Stimulated activated CD8-positive, alpha-beta memory T cell treated with anti-CD3 and anti-CD28 coated beads, Interleukin-4, amount 100 ng/mL, for 48 hours (primary cell): ENCODE measurements at places on chromosomes 1 and 21.

- no peak for DNase-seq
Measured at GRCh38 chr1:223737342-223737741, 25.0 kb downstream of the CAPN2 start.

GRCh38 chr1:186900539-186901237 is 71.9 kb downstream of the PLA2G4A start:
- DNase-seq: no peak

- DNase-seq: no peak
Measured at GRCh38 chr1:65063025-65063424, 85.0 kb upstream of the AK4 start.

DNA sequence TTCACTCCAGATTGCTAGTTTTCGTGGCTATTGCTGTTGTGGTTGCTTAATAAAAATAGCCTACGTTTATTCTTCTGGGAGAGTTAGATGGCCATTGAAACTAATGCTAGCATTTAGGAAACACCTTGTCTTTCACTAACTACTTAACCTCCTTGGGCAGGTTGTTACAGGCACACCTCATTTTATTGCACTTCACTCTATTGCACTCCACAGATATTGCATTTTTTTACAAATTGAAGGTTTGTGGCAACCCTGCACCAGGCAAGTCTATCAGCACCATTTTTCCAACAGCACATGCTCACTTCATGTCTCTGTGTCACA is 11.3 kb upstream of the MARK1 start:
- no peak for DNase-seq

DNA sequence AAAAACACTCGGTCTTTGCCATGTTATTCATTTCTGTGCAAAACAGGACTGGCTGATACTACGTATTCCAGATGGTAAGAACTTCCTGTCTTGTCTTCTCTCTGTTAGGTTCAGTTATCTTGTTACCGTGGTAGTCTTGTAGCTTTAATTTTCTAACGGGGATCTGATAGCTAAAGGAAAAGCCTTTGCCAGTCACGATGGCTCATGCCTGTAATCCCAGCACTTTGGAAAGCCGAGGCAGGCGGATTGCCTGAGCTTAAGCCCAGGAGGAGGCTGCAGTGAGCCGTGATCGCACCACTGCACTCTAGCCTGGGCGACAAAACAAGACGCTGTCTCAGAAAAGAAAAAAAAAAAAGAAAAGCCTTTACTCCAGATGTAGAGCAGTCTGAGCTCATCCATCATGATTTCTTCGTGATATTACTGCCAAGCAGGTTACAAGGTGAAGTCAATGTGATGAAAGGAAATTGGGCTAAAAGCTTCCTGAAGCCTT is 11.1 kb upstream of the MSTO1 start:
- DNase-seq: no peak

GRCh38 chr21:38741092-38741949 is 64.4 kb upstream of the ETS2 start:
- no peak for DNase-seq

- no peak for DNase-seq
Measured at GRCh38 chr1:221612047-221612777, 129.7 kb downstream of the DUSP10 start.

DNA sequence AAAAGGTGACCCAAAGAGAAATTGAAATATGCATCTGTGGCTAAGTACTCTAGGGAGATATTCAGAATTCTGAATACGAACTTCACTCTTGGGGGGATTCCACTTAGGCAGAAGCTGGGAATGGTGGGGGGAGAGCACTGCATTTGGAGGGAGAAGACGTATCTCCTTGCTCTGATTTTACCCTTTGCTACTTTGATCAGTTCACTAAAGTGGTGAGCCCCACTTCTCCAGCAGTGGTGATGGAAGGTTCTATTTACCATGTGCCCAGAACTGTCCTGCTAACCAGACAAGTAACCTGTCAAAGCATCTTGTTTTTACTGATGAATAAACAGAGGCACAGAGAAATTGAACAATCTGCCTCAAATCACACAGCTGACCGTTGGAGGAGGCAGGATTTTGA is 483.4 kb downstream of the SIPA1L2 start:
- no peak for DNase-seq

DNA sequence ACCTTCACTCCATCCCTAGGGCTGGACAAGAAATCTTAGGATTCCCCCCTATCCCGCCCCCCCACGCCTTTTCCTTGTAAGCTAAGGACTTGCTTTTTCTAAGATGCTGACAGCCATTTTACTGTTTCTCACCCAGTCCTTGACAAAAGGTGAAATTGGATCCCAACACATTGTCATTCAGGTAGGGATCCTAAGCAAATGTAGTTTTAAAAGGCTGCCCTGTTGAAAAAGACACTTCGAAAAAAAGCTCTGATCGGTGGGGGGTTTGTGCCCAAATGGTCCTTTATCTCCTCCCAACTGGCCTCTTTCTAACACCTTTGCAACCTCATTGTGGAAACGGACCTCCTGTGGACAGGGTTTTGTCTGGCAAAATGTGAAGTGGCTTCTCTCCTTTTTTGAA is 2.9 kb downstream of the CACHD1 start:
- DNase-seq: no peak

DNA sequence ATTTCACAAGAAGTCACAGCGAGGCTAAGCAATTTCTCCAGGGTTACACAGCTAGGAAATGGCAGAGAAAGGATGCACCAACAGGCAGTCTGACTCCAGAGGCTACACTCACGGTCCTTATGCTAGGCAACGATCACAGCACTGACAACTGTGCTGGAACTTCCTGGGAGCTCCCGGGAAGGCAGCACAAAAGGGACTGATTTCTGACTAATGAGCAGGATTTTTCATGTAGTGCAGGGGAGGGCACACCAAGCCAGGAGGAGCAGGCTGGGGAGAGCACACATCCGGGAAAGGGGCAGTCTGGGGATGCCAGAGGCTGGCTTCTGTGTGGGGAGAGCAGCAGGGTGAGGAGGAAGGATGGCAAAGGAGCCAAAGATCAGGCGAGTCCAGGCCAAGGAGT is 486.7 kb downstream of the OMA1 start:
- no peak for DNase-seq

- no peak for DNase-seq
Measured at GRCh38 chr21:39927304-39927886, 60.2 kb downstream of the PCP4 start.

GRCh38 chr1:115364780-115365155 is 26.7 kb upstream of the NGF start:
- DNase-seq: no peak

GRCh38 chr1:207048041-207048440 is 3.0 kb downstream of the YOD1 start:
- DNase-seq: no peak

DNA sequence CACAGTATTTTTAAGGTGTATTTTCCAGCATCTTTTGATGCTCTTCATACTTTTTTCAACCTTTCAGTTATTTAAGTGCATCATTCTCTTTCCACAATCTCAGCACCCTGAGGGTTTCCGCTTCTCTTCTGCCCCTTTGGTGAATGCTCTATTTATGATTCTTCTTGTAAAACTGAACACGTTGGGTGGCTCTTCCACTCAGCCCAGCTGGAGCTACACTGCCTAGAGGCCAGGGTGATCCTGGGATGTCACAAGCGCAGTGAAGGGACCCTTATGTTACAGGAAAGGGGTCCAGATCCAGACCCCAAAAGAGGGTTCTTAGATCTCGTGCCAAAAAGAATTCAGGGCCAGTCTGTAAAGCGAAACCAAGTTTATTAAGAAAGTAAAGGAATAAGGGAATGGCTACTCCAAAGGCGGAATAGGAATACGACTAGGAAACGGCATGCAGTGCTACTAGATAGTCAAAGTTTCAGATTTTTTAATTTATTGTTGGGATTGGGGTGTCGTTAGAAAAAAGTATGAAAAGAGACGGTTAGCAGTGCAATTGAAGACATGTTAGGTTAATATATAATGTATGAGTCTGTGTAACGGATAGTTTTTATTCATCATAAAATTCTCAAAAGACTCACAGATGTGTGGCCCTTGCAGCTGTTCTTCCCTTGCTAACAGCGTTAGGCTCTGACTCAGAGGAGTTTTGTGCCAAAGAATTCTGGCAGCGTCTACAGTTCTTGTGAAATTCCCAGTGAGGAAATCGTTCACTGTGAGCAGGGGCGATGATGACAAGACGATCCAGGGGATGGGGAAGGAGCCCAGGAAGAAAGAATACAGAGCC is 14.4 kb upstream of the ERVH48-1 start:
- no peak for DNase-seq

DNA sequence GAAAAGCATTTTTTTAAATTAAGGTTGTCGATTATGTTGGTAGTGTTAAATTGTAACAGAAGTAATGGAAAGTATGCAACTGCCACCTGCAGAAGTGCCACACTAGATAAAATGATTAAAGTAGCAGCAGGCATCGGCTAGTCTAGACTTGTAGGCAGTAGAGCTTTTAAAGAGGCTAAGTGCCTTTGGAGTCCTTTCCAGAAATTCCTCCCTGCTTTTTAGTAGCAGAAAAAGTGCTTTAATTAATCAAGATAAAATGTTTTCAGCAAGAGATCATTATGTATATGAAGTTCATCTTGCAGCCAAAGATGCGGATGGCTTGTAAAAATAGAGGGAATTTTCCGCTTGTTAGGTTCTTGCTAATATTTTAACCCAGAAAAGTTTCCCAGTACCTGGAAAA is 87.1 kb upstream of the LRRC8D start:
- no peak for DNase-seq

DNA sequence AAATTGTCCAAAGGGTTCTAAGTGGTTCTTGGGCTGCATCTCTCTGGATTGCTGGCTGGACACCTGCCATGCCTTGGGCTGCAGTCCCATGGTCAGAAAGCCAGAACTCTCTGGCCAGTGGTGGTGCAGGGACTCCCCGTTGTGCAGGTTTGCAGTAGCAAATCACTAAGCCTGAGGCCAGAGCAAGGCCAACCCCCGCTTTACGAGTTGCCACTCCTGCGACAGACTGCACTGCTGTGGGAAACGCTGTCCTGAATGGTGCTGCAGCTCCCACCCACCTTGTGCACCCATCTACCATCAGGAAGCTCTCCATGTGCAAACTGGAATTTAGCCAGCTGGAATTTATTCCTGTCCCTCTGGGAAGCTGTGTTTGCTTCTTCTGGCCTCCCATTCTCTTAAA is 45.7 kb downstream of the LHX4 start:
- no peak for DNase-seq

DNA sequence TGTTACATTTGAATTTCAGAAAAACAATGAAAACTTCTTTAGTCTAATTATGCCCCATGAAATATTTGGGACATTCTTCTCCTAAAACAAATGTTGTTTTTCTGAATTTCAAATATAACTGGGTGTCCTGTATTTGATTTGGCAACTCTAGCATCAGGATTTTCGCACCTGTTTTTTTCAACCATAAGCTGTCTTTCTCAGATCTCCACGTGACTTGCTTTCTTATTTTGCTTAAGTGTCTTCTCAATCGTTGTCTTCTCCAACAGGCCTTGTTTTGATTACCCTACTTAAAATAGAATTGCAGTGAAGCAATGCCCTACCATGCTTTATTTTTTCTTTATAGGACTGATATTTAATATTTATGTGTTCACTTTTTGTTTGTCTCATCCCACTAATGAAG is 752.8 kb upstream of the RGS18 start:
- no peak for DNase-seq

DNA sequence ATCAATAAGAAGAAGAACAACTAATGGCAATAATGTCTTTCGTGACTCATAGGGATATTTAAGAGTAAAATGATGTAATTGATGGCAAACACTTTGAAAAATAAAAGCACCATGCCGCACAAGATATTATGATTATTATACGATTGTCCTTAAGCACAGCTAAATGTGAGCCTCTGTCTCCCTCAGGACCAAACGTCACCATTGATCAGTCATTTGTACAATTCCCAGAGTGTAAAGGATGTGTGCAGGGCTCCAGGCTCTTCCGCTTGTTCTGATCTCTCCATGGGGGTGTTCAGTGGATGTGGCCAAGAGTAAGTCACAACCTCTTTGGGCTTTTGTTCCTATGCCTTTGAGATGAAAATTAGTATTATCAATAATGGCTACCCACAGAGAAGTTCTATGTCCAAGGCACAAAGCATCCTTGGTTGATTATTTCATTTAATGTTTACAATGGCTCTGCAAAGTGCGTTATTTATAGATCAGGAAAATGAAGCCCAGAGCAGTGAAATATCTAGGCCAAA is 17.7 kb upstream of the C1orf87 start:
- DNase-seq: no peak

- DNase-seq: no peak
Measured at GRCh38 chr1:4794020-4794780, 139.8 kb downstream of the AJAP1 start.

GRCh38 chr1:159505676-159506075 is 30.1 kb downstream of the OR10J5 start:
- no peak for DNase-seq

DNA sequence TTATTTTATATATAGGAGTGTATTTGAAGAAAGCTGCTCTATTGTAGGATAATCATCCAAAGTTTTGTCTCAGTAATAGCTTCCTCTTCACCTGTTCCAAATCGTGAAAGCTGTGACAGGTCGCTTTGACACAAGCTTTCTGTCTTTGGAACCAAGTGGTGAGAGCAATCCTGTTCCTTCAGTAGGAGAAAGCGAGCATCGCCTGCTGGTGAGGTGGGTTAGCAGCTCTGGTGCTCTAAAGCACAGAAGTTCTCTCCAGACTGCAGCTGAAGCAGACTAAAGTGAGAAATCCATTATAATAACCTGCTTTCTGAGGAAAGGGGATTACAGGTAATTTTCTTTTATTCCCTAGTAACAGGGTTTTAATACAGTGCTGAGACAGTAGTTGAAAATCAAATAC is 803.8 kb downstream of the ADGRL2 start:
- DNase-seq: no peak

DNA sequence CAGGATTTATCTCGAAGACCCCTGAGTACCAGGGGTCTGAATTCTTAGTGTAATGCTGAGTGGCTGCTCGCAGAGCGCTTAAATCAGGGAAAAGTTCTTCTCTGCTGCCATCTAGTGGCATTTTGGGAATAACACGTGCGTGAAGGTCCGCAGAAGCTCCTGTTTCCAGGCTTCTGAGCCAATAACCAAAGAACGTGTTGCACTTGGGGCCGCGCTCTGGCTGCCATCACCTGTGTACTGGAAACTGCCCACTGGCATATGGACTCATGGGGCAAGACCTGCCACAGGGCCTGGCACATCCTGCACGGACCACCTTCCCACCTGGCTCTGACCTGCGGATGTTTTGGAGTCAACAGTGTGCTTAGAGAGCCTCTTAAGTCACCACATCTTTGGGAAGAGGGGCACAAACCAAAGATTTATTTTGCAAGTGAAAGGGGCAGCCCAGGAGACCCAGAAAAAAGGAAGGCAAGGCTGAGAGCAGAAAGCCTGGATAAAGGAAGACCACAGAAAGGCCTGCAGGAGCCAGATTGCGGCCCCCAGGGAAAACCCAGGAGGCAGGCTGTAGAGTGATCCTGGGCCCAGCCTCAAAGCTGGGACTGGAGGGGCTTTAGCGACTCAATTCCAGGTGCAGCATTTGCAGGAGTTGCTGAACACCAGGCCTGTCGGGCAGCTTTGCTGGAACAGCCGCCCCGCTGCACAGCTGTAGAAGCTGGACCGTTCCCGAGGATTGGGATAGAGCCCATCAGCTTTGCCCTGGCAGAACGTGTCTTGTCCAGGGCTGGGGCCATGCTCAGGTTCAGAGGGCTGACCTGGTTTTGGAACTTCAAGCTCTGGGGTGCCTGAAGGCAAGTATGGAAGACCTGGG is 13.0 kb downstream of the CHIT1 start:
- DNase-seq: peak; percentile 65
